ENCODE measurements at places on chromosomes 13 and 19.

DNA sequence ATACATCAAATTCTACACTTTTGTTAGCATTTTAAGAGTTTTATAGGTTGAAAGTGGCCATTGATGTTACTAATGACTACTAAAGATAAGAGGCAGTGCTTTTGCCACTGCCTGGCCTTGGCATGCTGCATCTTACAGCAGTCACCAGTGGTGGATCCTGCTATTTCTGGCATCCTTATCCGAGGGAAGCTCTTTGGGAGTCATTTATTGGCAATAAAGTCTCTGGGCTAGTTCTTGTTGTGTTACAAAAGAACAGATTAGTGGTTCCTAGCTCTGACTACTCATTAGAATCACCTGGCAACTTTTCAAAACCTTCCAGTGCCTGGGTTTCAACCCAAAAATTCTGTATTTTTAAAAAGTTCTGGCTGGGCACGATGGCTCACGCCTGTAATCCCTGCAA is 94.5 kb downstream of the ZMYM2 start:
- no peak for DNase-seq

- no peak for DNase-seq
These were observed 3.5 kb downstream of the TMEM150B start for GRCh38 chr19:55321466-55322137.

DNA sequence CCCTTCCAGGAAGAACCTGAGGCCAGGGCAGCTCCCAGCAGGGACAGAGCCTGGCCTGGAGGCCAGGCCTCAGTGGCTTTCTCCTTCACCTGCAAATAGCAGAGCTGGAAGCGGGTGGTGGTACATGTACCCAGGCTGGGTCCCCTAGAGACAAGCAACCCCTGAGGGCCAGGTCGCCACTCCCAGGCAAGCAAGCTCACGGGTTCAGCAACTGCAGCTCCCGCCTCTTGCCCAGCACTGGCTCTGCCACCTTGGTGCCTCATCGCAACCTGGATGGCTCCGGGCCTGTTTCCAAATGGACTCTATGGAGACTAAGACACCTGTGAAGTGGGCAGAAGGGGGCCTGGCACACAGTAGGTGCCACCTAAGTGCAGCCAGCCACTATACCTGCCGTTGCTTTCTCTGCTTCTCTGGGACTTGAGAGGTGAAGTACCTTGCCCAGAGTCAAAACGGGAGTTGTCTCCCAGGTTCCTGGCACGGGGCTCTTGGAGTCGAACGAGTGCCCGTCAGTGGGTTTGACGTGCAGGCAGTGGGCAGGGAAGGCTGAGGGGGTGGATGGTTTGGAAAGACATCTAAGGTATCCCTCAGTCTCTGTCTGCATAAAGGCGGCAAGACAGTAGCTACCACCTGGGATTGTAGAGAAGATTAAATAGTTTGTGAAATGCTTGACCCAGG is 2.4 kb upstream of the PLPP2 start:
- no peak for DNase-seq

DNA sequence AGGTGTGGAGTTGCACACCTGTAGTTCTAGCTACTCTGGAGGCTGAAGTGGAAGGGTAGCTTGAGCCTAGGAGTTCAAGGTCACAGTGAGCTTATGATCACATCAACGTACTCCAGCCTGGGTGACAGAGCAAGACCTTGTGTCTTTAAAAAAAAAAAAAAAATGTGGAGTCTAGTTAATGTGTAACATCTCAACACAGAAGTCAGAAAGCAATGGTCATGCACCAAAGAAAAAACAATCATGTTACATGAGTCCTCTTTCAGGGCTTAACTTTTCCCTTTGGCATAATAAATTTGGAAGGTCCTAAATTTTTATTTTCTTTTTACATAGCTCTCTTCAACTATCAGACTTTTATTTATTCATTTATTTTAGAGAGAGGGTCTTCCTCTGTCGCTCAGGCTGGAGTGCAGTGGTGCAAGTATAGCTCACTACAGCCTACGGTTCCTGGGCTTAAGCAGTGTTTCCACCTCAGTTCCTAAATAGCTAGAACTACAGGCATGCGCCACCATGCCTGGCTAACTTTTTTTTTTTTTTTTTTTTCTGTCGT is 22.3 kb downstream of the SETDB2 start:
- no peak for DNase-seq

GRCh38 chr19:28575816-28576215 is 637.1 kb downstream of the UQCRFS1 start:
- no peak for DNase-seq

GRCh38 chr13:104944176-104944575 is 1591.3 kb downstream of the EFNB2 start:
- DNase-seq, result no peak

DNA sequence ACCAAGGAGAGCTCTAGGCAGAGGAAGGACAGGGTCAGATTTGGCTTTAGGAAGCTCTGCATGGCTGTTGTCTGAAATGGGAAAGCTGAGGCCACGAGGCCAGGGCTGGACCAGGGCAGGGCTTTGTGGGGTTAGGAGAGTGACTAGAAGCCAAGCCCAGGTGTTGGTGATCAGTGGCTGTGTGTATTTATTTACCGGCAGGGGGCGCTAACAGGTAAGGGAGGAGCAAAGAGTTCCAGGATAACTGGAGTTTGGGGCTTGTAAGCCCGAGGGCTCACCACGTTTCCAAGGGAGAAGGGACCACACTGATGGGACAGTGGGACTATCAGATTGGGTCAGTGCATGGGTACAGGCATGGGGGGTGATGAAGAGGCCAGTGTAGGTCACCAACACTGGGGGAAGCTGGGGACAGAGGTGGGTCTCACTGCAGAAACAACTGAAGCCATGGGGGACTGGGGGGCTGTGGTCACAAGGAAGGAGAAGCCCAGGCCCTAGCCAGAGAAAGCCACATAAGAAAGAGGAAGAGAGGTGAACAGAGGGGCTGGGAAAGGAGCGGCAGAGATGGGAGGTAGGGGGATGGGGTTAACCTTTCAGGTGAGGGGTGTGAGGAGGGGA is 3.9 kb downstream of the TMEM147 start:
- DNase-seq, result peak; percentile 63

DNA sequence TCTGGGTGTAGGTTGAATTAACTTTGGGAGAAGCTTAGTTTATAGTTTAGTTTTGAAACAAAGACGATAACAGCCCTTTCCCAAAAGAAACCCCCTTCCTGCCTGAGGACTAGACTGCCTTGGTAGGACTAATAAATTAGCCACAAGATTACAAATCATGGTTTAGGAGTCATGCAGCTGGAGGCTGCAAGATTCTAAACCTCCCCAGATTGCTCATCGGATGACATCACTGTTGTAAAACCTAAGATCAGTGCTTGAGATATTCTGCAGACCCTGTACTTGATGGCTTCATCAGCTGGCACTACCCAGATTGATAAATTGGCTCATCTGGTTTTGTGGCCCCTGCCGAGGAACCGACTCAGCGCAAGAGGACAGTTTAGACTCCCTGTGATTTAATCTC is 35.9 kb upstream of the MPHOSPH8 start:
- DNase-seq, result no peak

- DNase-seq, result no peak
These were observed 3.3 kb downstream of the FCER2 start for GRCh38 chr19:7698583-7698982.

DNA sequence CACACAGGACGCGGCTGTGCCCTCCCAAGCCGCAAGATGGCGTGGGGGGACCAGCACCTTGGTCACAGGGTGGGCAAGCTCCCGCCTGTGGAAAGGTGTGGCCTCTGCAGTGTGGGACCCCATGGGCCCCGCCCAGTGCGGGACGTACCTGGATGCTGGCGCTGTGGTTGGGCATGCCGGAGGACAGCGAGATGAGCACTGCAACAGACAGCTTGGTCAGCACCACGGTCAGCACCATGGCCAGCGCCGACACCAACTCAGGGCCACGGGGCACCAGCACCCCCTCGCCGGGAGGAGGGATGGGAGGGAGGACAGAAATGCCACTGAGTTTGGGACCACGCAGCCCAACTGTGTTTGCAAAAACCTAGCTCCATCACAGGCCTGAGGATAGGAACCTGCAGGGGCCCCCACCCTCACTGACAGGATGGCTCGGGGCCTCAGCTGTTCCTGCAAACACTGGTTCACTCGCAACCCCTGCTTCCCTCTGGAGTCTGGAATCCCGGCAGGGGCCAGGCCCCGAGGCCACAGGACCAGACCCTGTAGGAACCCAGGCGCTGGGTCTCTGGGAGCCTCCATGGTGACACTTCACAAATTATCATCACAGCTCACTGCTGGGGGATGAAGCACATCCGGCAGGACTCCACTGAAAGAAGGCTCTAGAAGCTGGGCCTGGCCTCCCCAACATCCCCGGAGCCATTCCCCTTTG is 27.1 kb downstream of the IZUMO4 start:
- no peak for DNase-seq

DNA sequence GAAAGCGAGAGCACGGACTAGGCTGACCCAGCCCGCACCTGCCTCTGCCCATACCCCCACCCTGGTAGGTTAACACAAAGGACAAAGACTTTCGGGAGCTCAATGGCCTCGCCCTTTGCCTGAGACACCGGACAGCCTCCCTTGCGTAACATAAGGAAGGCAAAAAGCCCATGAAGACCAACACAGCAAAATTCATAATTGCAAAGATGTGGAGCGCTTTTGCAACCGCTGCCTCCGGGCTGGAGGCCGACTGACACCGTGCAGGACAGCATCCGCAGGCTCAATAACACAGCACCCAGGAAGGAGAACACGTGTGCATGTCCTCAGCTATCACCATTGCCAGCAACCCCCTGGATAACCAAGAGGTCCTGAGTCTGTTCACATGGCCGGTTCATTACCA is 15.4 kb downstream of the LILRA1 start:
- no peak for DNase-seq

DNA sequence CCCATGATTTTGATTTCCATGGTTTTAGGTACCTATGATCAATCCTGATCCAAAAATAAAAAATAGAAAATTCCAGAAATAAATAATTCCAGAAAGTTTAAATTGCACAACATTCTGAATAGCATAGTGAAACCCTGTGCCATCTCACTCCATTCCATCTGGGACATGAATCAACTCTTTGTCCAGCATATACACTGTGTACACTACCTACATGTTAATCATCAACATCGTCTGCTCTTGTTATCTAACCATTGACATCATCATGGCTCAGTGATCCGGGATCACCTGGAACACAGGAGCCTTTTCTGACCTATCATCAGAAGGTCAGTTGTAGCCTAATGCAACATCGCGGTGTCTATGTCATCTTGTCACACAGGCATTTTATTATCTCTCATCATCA is 75.6 kb downstream of the MYO16 start:
- DNase-seq, result no peak

Data from CD4-positive, alpha-beta T cell treated with Interleukin-15 for 4 hours (primary cell).